ENCODE measurements at places on chromosomes 5 and 9.

DNA sequence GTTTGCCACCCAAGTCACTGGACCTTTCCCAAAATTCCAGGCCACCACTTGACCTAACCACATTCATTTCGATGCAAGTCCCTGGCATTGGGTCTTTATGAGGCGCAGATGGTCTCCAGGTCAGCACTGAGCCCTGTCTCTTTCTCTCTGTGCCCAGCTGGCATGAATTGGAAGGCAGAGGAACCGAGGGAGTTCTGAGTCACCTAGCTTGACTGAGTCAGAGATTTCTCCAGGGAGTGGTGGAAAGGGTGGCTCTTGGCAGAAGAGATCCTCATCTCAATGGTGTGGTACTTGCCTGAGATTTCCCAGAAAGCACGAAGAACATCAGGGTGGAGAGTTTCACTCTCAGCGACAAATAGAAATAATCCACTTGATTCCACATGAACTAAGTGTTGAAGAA lies 43.8 kb downstream of the WDR36 start:
- DNase-seq = no peak

DNA sequence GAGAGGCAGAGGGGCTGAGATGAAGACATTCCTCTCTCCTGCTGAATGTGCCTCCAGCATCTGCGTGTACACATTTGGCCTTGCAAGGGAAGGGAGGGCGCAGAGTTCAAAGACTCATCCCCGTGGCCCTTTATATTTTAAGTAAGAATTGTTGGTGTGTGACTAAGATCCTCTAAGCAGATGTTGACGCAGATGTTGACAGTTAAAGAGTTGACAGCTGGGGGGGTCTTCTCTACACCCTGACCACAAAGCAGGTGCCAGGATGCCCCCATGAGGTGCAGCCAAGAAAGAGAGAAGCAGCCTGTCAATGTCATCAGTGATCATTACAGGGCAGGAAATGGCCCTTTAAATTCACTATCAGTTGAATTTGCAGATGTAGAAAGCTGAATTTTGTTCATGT lies 262.9 kb downstream of the IRX1 start:
- DNase-seq = no peak

DNA sequence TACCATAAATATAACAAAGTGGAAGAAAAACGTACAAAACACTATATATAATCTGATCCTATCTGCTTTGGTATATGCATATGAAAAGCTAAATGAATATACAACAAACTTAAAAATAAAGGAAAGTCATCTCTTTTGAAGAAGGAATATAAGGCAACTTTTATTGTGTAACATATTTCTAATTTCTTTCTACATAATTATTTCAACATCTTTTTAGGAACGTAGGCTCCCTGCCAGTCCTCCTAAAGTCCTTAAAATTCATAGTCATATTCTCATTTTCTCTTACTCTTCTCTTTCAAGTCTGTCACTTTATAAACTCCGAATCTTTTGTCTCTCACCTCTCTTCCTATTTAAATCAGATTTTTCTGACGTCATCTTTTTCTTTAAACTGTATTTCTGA lies 9.6 kb downstream of the DEPDC1B start:
- no peak for DNase-seq

DNA sequence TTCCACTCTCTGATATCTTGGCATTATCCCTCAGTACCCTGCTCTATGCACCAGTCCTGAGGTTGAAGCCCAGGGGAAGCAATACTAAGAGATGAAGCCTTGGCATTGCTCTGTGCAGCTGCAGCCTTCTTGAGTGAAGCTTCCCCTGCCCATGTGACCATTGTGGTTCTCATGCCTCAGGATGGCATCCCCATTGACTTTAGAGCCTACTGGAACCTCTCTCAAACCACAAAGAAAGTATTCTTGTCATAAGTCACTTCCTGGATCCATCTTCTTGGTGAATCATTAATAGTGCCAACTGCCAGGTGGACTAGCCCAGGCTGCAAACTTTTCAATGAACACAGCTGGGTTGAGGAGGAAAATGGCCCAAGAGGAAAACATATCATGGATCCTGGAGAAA lies 283.9 kb upstream of the RFX3 start:
- no peak for DNase-seq

DNA sequence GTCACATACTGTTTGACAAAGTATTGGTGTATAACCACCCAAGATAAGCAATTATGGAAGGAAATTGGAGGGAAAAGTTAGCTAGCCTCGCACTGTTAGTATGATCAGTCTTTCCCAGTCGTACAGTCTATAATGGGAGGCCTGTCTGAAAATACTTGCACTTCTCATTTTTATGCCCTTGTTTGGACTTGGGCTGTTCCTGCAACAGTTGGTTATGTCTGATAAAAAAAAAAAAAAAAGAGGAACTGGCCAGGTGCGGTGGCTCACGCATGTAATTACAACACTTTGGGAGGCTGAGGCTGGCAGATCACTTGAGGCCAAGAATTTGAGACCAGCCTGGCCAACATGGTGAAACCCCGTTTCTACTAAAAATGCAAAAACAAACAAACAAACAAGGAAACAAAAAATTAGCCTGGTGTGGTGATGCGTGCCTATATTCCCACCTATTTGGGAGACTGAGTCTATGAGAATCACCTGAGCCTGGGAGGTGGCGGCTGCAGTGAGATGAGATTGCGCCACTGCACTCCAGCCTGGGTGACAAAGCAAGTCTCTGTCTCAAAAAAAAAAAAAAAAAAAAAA lies 58.3 kb upstream of the ANKRD33B start:
- no peak for DNase-seq

GRCh38 chr9:23552876-23553601 lies 273.0 kb downstream of the ELAVL2 start:
- DNase-seq = no peak

GRCh38 chr9:84785792-84786547 lies 116.4 kb downstream of the NTRK2 start:
- DNase-seq = no peak

- DNase-seq = no peak
These were observed 5.1 kb downstream of the PITX1 start for GRCh38 chr5:135028791-135029476.

DNA sequence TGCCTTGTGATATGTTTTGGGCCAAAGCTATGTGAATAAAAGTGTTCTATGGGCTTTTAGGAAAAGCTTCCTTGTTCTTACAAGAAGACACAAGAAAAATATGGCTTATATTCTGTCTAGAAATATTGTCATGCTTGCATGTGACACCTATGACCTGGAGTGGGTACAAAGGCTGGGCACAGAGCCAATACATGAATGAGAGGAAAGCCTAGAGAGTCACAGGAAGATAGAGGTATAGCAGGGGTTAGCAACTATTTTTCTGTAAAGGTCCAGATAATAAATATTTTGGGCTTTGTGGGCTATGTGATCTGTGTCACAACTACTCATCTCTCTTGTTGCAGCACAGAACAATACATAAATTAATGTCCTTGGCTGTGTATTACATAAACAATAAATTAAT lies 196.6 kb upstream of the CD180 start:
- DNase-seq = no peak

DNA sequence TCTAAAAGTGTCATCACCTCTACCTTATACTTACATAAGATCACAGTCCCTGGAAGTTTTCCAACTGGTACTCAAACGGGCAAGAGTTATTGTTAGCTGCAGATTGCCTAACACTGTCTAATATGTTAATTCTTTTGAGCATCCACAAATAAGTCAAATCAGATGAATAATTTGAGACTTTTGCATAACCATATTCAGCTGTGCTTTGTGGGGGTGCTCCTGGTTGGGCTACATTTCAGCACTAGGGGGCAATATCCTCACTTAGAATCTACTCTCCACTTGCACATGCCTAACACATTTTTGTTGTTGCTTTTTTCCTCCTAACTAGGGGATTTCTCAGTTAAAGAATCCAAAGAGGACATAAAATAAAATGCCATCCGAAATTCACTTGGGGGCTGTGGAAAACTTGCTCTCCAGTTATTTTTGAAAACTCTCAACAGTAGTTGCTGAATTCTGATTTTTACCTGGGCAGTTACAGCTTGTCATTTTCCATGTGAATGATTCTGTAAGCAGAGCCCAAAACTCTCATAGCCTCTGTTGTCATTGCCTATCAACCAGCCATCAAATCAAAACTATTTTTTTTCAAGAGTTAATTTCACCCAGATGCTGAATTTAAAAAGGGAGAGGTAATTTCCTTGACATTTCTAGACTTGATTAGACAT lies 71.5 kb downstream of the TRIM36 start:
- DNase-seq = no peak

GRCh38 chr5:67431191-67431590 lies 234.6 kb upstream of the CD180 start:
- no peak for DNase-seq

DNA sequence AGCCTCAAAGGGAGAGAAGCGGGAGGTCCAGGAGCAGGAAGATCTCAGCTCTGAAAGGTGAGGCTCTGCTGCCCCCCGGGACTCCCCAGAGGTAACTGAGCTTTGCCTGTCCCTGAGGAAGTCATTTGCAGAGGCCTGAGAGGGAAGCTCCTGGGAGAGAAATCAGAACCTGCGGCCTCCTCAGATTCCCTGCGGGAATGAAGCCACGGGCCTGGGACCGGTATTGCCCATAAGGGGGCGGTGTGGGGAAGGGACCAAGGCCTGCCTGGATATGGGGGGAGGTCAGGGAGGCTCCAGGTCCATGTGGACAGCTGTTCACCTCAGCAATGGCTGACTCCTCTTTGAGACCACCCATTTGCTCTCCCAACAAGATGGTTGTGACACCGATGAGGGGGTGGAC lies 1.3 kb downstream of the SPATA31E1 start:
- no peak for DNase-seq

- DNase-seq = no peak
These were observed 92.0 kb upstream of the DNAH5 start for GRCh38 chr5:14036514-14036913.

DNA sequence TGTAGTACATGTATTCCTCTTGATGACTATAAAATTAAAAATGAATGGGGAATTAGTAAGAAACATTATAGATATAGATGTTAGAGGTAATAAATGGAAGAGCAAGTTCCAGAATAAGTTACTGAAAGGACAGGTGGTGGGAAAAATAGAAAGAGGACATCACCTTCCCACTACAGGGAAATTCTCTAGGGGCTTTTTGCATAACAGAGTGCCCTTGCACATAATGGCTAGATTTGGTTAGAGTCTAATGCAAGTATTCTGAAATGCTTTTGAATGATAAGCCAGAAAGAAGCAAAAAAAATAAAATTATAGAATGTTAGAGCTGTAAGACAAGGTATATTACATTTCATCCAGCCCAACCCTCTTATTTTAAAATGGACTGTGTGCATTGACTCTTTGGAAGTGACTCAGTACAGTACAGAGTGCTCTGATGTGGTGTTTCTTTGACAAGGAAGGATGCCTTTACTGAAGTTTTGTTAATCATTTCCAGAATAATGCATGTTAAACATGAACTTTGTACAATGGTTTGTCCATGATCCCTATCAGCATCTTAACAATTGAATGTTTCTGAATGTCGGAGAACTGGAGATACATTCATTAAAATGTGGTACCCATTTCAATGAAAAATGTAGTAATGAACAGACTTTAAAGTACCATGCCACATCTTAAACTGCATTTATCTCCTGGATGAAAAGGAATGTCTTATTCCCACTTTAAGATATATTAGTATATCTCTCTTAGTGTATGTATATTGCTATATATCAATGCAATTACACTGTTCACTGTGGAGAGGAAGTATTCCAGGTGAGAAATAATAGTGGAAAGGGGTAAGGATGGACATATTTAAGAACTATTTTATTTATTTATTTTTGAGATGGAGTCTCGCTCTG lies 391.1 kb downstream of the ADGRV1 start:
- DNase-seq = no peak

DNA sequence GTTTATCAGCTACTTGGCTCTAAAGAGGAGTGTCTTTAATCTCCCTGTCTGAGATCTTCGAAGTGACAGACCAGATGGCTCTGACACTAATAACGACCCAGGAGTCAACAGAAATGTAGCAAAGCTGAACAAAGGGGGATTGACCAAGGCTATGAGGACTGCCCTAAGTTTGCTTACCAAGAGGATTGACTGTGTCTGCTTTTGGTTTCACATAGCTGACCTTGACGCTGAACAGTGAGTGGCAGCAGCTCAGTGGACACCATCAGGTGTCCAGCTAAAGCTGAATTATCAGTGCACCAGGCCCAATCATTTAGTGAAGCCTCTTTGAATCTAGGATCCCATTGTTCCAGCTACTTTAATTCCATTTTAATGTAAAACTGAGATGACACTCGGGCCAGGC lies 262.6 kb downstream of the COX7C start:
- no peak for DNase-seq

DNA sequence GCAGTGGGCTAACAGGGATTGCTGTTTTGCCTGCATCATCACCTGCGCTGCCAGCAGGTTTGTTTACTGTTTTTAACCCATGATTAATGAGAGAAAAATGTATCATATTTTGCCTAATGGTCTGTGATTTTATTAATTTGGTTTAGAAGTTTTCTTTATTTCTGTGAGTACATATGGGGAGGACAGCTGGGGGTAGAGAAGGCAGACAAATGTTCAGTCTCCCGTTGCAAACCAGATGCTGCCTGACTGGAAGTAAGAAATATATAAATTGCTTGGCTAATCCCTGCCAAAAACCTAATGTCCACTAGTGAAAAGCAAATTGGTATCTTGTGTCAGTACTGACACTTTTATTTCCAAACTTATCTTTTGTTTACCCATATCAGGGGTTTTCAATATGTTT lies 1766.1 kb upstream of the C9orf72 start:
- DNase-seq = no peak

DNA sequence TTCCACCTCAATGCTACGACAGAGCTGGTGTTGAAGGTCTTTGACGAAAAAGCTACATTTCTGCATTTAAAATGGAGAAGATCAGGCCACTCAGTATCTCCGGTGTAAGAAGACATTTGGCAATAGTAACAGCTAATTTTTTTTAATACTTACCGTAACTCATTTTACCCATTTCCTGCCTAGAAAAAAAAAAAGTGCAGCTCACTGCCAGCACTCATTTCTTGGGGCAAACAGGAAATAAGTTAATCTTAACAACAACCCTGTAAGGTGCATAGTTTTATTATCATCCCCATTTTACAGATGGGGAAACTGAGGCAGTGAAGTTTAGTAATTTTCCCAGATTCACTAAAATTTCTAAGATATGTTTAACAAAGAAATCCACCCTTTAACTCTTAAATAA lies 27.4 kb upstream of the KCNMB1 start:
- DNase-seq = no peak

- no peak for DNase-seq
These were observed 8.2 kb upstream of the GARNL3 start for GRCh38 chr9:127256324-127256723.

DNA sequence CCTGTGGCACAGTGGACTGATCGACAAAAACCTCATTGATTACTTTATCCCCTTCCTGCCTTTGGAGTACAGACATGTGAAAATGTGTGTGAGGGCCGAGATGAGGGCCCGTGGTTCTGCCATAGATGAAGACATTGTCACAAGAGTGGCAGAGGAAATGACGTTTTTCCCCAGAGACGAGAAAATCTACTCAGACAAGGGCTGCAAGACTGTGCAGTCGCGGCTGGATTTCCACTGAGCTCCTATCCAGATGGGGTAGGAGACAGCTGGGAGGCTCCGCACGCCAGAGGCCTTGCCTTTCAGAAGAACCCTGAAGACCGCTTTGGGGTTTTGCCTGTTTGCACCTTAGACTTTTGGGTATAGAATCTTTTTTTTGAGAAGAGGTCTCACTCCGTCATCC lies 6.4 kb downstream of the TOR1B start:
- no peak for DNase-seq
